ENCODE measurements at places on chromosomes 6 and 20.

DNA sequence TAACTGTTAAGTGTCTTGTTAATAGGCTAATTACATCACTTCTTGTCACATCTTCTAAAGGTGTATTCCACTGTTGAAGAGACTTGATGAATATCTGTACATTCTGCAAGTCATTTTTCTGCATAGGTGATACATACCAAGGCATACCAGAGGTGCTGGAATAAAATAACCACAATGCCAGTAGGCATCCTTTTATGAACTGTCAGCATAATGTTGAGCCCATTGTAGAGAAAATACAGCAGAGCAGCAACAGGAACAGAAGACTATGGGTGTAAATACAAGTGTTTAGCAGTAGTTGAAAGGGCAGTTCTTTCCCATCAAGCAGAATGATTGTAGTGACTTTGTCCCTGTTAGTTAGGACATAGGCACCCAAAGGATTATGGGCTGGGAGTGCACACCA is 44.4 kb upstream of the ZNF337 start:
- DNase-seq: no peak

DNA sequence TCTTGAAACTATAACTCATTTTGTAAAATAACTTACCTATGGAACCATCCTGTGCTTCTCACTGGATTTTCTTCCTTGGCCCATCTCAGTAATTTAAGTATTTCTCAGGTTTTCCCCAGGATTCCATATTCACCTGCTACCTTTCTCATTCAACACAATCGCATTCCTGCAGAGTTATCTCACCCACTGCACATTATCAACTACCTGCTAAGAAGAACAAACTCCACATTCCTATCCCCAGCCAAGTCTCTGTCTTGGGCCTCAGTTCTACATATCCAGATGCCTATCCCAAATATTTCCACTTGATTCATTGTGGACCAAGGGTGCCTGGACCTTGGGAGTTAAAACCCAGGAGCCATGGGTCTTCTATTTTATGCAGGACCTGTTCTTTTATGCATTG is 60.2 kb upstream of the KCNQ5 start:
- no peak for DNase-seq

- no peak for DNase-seq
Observed at GRCh38 chr20:46563170-46563859, 12.9 kb upstream of the OCSTAMP start.

GRCh38 chr6:110542311-110543024 is 66.1 kb upstream of the SLC22A16 start:
- DNase-seq: no peak

GRCh38 chr20:24006626-24007025 is 18.0 kb upstream of the GGTLC1 start:
- DNase-seq: no peak

- no peak for DNase-seq
Observed at GRCh38 chr6:52144196-52145076, 41.7 kb upstream of the IL17A start.

DNA sequence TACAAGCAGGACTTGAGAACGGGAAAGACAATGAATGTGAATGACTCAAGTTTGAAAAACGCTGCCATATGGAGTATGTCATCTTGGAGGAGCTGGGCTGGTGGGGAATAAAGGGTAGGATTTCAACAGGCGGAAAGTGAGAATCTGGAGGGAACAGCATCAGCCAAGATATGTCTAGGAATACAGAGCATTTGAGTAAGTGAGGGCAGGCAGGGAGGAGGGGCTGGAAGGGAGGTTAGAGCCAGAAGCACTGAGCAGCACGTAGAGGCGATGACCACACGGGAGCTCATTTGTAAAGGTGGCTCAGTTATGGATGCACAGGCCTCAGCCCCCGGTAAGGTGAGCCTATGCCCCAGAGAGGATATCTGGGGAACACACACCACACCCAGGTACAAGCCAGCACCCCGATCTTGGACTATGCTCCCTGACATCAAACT is 115.1 kb downstream of the ZMYND8 start:
- no peak for DNase-seq

DNA sequence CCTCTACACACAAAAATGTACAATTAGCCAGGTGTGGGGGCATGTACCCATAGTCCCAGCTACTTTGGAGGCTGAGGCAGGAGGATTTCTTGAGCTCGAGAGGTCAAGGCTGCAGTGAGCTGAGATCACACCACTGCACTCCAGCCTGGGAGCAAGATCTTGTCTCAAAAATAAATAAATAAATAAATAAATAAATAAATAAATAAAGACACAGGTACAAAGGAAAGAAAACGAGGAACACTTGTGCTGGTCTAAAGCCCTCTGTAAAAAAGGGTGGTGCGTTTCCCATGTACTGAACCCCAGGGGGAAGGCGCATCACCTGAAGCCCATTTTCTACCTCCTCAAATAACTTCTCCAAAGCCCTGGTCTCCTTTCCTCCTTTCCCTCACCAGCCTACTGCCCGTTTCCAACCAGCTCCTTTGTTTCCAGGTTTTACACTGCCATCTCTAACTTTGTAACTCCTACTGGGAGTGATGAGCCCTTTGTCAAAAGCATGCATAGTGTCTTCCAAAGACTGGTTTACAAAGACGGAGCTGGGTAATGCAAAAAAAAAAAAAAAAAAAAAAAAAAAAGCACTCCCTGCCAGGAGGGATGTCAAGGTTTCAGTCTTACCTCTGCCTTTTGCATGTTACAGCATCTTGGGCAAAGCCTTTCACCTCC is 81.5 kb upstream of the SOX4 start:
- no peak for DNase-seq

DNA sequence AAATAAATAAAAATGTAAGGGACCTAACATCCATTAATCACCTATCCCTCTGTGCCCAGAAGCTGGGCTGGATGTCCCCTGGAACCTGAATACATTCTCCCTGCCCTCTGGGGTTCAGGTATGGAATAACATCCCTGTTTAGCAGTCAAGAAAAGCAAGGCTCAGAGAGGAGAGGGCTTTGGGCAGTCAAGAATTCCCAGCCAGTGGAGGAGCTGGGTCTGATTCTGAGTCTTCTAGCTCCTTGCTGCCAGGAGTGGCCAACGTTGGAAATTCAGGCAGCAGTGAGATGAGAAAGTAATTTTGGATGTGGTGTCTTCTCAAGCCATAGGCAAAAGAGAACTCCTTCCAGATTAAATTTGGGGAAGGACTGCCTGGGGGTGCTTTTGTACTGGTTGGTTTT is 42.6 kb upstream of the ZNFX1 start:
- no peak for DNase-seq

GRCh38 chr6:128569732-128570679 is 49.6 kb upstream of the PTPRK start:
- DNase-seq: no peak

DNA sequence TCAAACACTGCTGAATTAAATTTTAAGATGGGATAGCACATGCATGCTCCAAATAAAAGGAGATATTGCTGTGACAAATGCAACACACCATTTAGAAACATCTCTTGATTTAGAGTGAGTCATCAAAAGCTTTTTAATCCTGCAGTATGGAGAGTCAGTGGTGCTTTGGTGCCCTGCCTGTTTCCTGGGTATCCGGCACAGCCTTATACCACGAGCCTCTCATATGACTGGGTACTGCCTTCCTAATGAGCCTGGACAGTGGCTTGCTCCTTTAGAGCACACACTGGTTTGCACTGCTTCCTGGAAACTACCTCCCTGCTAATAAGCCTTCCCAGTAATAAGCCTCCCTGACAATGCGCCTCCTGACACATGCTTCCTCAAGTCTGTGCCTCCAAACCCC is 65.3 kb upstream of the KCNK16 start:
- DNase-seq: no peak

DNA sequence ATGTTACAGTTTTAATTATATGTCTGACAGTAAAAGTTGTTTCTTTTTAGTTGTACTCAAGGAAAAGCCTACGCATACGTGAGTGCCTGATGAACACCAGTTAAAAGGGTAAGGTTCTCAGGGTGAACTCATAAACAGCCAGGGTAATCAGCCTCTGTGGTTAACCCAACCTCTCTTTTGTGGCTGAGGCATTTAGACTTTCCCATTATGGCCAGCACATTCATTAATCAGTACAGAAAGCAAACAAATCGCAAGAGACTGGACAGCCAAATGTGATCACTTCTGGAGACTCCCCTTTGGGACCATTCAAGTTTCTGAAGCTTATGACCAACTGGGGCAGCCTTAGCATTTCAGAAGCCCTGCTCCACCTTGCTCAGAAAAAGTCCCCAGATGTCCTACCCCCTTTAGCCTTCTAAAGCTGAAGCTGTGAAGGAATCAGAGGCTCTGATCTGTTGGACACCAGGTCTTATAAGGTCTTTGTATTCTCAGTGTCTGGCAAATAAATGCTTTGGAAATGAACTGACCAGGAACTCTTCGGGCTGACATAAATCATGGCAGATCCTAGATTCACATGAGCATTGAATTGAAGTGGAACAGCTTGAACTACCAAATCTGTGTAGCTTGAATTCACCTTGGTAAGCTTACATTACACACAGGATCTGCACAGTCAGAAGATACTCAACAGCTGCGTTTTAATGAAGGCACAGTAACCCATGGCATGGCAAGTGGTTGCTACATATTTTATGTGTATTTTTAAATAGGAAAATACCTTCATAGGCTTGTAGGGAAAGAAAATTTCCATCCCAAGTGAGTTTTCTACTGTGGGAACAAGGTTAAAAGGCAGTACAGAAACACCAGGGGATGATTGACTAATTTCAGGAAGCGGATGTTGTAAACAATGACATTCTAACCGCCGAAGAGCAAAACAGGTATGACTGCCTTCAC is 18.7 kb downstream of the IL20RA start:
- DNase-seq: no peak

DNA sequence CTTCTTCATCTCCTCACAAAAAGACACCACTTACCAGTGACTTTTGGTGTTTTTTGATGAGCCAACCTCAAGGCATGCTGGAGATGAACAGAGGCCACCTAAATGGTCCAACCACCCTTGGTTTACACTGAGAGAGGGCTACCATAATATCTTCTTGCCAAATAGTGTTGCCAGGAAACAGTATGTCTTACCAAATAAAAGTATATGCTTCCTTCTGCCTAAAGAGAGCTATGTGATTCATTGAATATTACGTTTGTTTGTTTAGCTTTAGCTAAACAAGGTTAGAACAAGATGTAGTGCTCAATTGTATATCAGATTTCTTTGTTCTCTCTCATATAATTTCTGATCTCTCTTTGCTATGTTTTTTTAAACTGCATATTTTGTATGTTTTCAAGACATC is 40.6 kb upstream of the BMP6 start:
- DNase-seq: no peak

- DNase-seq: no peak
Observed at GRCh38 chr20:21804802-21805201, 99.3 kb downstream of the PAX1 start.

DNA sequence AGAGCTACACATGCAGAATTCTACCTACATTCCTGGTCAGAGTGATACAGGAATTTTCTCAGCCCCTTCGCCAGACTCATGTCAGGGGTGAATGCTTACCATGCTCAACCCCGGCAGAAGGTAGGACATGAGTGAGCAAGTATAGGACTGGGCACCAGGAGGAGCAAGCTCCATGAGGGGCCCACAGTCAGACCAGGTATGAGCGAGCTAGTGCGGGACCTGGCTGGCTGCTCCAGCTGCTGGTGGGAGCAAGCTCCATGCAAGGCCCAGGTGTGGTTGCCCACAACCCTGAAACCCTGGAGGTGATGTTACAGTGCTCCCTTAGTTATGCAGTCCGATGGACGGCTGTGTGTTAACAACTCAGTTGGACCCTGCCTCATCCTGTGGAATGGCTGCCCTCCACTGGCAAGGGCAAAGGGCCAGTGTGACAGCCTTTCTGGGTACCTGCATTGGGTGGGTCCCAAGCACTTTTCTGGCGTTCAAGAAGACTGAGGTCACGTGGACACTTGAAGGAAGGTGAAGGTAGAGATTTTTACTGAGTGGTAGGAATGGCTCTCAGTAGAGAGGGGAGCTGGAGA is 503.5 kb upstream of the CITED2 start:
- DNase-seq: no peak

GRCh38 chr6:108838101-108838717 is 10.0 kb upstream of the ARMC2 start:
- no peak for DNase-seq

- peak; percentile 68 for DNase-seq
Observed at GRCh38 chr6:33199687-33200218, 712 bp downstream of the RXRB start.

GRCh38 chr20:35700625-35701148 is 1.5 kb downstream of the ROMO1 start:
- DNase-seq: no peak

- no peak for DNase-seq
Observed at GRCh38 chr20:37480919-37481318, 40.1 kb upstream of the NNAT start.

- DNase-seq: no peak
Observed at GRCh38 chr6:736657-737446, 43.9 kb upstream of the EXOC2 start.

DNA sequence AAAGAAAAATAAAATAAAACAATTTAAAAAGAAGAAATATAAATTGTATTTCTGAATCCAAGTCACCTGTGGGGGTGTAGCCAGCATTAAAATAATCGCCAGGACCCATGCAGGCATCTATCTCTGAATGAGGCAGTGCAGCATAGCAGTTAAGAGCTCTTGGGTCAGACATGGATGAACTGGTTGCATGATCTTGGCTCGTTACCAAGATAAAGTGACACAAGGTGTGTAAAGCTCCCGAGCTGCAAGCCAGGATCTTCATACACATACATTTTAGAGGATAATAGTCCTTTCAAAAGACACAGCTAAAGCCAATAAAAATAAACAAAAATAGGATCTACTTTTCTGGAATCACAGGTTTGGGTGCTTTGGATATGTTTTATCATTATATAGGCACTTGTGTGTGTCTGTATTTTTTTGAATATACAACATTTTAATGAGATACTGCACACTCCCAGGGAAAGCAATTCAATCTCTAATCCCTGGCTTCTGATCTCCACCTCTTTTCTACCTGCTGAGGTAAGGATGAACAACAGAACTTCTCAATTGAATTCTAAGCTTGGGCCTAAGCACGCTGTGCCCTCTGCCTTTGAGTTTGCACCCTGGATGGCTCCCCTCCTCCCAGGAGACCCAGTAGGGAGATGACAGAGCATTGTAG is 8.9 kb downstream of the TRIM10 start:
- no peak for DNase-seq

DNA sequence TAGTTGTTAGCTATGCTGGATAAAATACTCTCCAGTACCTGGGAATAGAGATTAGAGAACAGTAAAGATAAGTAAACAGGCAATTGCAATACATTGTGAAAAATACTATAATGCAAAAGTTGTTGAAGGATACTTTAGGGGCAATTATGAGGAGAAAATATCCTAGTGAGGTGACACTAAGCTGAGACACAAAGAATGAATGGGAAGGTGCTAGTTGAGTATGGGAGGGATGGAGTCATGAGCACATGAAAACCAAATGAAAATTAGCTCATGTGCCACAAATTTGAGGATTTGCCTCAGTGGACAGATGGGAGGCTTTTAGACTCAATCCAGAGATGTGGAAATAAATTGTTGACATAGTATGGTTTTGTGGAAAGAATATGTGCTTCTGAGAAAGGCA is 370.5 kb upstream of the MMS22L start:
- no peak for DNase-seq
